Activated CD4-positive, alpha-beta memory T cell treated with anti-CD3 and anti-CD28 coated beads for 36 hours (primary cell): ENCODE measurements at places on chromosomes 12 and 14.

- DNase-seq = peak; percentile 44
Observed at GRCh38 chr12:89951050-89951693, 242.5 kb upstream of the ATP2B1 start.

- DNase-seq = no peak
Observed at GRCh38 chr12:89702503-89702902, 6.1 kb downstream of the ATP2B1 start.

- DNase-seq = peak; percentile 55
Observed at GRCh38 chr12:132488127-132489077, 1.5 kb upstream of the FBRSL1 start.

GRCh38 chr12:122830517-122831214 lies 4.6 kb upstream of the HIP1R start:
- no peak for DNase-seq

GRCh38 chr12:65754744-65755595 lies 69.3 kb upstream of the HMGA2 start:
- no peak for DNase-seq

GRCh38 chr12:69714542-69714941 lies 15.4 kb upstream of the BEST3 start:
- DNase-seq = no peak

- DNase-seq = no peak
Observed at GRCh38 chr14:56199982-56200577, 81.9 kb downstream of the PELI2 start.

DNA sequence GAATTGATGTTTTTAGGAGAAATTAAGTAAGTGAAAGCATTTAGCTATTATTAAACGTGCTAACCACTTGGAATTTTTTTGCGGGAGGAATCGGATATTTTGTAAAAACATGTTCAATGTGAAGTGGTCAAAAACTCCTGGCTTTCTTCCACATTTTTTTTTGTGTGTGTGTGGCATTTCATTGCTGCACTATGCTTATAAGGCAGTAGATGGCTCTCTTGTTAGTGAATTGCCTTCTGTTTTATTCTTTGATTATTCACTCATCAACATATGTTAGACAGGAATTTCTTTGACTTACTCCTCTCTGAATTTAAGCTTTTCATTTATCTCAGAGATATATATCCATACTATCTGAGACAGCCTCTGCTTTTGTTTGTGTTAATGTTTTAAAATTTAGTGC lies 71.3 kb downstream of the DERA start:
- DNase-seq = no peak

DNA sequence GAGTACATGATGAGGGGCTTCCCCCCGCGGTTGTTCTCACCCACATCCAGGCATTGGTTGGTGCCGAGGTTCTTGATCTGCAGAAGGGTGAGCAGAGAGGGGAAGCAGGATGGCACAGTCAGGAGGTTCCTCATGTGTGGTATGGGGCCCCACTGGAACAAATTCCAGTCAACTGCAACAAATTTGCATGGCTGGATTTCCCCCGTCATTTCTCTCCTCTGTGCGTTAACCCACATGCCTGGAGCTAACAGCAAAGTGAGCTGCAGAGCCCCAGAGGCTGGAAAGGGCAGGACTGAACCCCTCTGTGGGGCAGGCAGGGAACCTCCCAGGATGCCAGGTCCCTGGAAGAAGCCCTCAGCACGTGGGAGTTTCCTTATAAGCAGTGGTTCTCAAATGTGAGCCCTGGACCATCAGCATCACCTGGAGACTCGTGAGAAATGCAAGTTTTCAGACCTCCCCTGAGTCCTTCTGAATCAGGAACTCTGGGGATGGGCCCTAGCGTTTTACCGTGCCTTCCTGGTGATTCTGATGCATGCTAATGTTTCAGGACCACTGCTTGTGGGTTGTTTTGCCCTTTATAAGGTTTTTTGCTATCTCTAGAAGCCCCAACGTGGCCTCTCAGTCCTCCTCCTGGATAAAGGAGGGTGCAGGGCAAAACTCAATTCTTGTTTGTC lies 11.0 kb upstream of the CELA1 start:
- DNase-seq = peak; percentile 64

DNA sequence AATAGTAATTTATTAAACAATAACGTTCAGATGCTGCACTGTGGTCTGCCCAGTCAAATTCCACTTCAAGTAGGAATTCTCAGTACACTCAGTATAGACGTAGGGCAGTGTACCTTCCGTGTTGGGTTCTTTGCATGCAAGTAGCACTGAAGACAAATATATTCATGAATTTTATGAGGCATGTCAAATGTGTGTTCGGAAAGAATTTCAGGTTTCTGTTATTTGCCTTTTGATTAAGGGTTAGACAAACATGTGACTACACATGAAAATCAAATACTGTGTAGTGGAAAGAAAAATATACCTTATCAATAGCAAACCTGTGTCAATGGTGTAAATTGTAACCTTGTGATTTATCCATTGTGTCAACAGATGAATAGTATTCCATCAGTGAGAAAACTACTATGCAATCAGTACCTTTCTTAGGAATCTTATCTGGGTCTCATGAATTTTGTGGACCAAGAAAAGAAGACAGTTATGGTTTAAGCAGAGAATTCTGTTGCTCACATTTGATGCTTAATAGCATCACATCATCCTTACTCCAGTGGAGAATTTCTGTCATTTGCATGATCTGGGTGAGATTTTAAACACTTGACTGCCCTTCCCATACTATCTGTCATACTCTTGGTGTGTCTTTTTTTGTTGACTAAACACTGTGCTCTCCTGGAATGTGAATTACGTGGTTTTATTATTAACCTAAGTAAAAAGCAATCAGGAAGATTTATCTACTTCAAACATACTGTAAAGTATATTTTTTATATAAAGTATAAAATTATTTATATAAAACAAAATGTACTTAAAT lies 13.3 kb downstream of the TMEM260 start:
- no peak for DNase-seq

- no peak for DNase-seq
Observed at GRCh38 chr12:71958056-71958455, 19.4 kb downstream of the TPH2 start.

DNA sequence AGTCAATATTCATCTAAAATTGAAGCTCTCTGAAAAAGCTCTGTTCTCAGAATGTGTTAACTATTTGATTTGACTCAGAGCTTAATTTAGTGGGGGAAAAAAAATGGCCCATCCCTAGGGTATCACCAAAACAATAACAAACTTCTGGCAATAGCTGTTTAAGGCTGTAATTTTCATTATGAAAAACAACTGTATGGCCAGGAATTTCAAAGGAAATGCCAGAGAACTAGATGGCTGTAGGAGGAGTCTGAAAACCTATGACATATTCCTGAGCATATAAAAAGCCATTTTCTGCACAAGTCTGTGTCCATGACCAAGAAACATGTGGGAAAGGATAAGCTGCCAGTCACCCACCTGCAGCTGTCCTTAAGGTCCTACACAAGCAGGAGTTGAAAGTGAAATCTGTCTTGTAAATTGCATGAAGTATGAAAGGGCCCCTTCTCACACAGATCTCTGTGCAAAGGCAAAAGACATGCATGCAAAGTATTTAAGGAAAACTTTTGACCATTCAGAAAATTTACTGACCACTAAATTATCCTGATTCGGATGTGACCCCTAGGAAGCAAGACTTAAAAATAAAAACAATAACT lies 299.1 kb downstream of the BTG1 start:
- no peak for DNase-seq

- DNase-seq = no peak
Observed at GRCh38 chr14:53227154-53227718, 74.1 kb upstream of the DDHD1 start.

GRCh38 chr12:62194616-62195015 lies 65.6 kb upstream of the USP15 start:
- DNase-seq = no peak

- no peak for DNase-seq
Observed at GRCh38 chr14:99841436-99842071, 48.3 kb downstream of the EML1 start.
